ENCODE measurements at places on chromosomes 3 and 15. TPM values are rescaled to one million over a fixed set of nuclear protein-coding genes. Genes with fewer than 3 reads are reported as not detected.

GRCh38 chr15:85408270-85408746 lies 27.9 kb downstream of the AKAP13 start:
- peak; percentile 50 for DNase-seq

GRCh38 chr3:46361408-46362283 lies 7.7 kb downstream of the CCR2 start:
- no peak for DNase-seq

DNA sequence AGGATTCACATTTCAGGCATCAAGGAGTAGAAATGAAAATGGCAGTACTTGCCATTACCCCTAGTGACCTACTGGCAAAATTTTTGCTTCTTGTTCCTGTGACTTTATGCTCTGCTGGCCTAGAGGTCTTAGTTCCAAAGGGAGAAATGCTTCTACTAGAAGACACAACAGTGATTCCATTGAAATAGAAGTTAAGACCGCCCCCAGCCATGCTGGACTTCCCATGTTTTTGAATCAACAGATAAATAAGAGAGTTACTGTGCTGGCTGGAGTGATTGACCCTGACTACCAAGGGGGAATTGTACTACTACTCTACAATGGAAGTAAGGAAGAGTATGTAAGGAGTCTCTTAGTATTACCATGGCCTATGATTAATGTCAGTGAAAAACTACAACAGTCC lies 196.2 kb upstream of the AZI2 start:
- DNase-seq = no peak

- peak; percentile 88 for DNase-seq
Measured at GRCh38 chr15:69713726-69714559, 261.3 kb downstream of the RPLP1 start.

DNA sequence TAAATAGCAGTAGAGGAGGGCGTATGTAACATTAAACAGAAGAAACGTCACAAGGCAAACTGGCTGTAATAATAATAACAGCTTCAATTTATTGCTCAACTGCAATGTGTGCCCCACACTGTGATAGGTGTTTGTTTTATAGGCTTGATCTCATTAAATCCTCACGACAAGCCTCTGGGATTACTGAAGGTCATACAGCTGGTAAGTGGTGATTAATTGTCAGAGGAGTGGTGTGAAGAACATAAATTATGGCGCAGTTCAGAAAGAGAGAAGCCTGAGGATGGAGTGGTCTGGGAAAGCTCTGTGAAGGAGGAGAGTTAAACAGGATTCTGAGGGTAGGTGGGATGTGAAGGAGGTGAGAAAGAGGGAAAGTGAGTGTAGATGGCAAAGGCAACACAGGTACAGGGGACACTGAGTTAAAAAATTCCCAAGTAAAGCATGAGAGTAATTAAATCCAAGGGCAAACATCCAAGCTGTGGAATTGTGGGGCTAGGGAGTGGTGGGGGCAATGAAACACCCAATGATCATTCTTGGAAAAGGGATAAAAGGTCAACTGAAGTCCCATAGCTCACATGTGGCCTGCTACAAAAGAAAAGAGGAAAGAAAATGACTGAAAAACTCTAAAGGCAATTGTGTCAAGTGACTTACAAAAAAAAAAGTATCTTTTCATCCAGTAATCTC lies 16.5 kb upstream of the GLCE start:
- no peak for DNase-seq

The RPUSD2 gene
- total RNA-seq = 11.1 TPM

All from activated CD4-positive, alpha-beta memory T cell treated with anti-CD3 and anti-CD28 coated beads, Interleukin-2, amount 10 ng/mL, durations not matched to agents 7 days and 5 days (primary cell).